ENCODE measurements at places on chromosomes 2 and 18.

DNA sequence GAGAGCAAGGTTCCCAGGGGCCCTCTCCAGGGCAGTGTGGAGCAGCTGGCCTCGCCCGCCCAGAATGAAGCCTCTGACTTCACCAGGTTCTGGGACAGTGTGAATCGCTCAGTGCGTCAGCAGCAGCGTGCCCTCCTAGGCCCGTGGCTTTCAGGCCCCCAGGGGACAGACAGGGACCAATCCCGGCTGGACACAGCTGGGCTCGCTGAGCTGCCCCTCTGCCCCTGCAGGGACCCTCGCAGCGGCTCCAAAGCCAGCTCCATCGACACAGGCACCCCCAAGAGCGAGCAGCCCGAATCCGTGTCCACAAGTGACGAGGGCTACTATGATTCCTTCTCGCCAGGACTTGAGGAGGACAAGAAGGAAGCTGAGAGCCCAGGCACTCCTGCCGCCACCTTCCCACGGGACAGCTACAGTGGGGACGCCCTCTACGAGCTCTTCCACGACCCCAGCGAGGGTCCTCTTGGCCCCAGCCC lies 7.6 kb downstream of the AMER3 start:
- DNase-seq = no peak

DNA sequence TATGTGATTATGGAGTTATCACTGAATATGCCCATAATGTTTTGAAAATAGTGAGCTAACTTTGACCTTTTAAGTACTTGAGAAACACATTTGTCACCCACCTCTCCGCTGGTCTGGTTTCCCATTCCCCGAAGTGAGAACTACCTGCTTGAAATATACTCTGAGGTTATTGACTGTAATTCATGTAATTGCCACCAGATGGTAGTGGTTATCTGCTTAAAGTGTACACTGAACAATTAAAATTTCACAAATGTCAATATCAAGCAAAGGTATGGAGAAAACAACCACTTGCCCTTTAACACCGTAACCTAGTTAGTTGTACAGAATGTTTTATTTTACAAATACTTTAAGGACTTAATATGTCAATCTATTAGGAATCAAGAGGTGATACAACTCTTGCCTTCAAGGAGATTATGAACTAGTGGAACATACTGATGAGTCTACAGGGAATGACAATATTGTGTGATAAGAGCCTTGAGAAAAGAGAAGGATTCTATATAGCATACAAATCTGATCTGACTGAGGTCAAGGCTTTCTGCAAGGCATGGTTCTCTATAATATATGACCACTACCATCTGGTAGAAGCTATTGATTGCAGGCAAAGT lies 316.8 kb upstream of the KCNH7 start:
- DNase-seq = no peak

GRCh38 chr2:123935405-123935804 lies 89.7 kb upstream of the CNTNAP5 start:
- DNase-seq = no peak

DNA sequence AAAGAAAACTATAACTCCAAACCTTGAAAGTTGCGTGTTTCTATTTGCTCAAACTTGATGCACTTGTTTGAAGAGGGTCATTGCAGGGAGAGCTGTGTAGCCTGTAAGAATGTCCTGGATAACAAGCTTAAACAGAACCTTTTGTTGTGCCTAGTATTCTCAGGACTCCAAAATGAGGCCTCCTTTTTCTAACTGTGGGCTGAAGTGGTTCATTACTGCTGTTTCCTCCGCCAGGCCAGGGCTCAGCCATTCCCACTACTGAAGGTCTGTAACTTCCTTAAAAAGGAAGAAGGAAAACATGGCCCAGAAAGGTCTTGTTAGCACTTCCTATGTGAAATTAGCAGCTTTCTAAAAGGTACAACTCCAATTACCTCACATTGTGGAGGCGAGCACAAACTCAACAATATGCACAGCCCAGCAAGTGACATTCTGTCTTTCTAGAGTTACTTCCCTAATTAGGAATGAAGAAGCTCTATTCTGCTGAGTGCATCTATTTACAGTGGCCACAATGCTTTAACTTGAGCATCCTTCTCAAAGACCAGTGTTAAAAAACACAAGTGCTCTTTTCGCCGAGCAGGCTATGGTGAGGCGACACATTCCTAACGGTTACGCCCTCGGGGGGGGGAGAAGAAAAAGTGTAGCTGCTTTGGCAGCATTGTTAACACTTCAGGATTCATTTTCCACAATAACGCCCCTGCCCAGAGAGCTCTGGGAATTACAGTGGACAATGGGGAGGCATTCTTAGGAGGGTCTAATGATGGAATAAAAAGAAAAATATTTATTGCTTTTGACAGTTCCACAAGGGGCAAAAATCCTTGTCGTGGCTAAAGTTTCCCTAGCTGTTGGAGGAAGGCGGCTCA lies 136.9 kb upstream of the SIX3 start:
- DNase-seq = no peak

GRCh38 chr18:3485153-3486149 lies 35.5 kb downstream of the TGIF1 start:
- no peak for DNase-seq

DNA sequence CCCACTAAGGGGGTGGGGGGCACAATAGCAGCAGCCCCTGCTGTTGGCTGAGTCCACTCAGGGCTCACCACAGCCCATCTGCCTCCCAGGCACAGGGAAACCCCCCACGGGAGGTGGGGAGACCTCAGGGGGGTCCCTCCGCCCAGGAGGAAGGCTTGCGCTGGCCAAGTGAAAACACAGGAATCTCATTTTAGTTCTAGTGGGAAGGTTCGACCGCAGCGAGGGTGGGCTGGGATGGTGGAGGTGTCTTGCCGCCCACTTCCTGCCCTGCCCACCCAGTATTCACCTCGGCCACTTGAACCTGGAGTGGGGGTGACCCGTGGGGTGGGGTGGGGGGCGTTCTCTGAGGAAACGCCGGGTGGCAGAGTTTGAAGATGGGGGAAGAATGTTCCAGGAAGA lies 6.9 kb upstream of the BOK start:
- no peak for DNase-seq

- no peak for DNase-seq
Observed at GRCh38 chr2:172919732-172920131, 155.9 kb upstream of the MAP3K20 start.

- DNase-seq = no peak
Observed at GRCh38 chr2:160911258-160911657, 249.0 kb upstream of the TANK start.

- DNase-seq = peak; percentile 55
Observed at GRCh38 chr2:216057688-216058193, 23.9 kb downstream of the PECR start.

DNA sequence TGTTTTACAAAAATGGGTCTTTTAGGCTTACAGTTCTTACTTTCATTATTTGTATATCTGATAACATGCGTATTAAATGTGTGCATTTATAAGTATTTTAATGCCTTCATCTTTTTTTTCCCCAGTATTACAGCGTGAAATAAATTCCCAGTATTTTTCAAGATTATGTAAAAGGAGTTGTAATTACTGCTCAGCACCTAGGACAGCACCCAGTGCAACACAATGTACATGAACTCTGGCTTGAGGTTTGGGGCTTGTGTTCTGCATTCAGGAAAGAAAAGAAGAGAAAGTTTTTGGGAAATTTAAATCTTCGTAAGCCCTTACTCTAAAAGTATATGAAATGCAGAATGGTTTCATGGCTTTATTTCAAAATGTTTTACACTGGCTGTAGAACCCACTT lies 16.7 kb downstream of the ZNF638 start:
- DNase-seq = no peak

DNA sequence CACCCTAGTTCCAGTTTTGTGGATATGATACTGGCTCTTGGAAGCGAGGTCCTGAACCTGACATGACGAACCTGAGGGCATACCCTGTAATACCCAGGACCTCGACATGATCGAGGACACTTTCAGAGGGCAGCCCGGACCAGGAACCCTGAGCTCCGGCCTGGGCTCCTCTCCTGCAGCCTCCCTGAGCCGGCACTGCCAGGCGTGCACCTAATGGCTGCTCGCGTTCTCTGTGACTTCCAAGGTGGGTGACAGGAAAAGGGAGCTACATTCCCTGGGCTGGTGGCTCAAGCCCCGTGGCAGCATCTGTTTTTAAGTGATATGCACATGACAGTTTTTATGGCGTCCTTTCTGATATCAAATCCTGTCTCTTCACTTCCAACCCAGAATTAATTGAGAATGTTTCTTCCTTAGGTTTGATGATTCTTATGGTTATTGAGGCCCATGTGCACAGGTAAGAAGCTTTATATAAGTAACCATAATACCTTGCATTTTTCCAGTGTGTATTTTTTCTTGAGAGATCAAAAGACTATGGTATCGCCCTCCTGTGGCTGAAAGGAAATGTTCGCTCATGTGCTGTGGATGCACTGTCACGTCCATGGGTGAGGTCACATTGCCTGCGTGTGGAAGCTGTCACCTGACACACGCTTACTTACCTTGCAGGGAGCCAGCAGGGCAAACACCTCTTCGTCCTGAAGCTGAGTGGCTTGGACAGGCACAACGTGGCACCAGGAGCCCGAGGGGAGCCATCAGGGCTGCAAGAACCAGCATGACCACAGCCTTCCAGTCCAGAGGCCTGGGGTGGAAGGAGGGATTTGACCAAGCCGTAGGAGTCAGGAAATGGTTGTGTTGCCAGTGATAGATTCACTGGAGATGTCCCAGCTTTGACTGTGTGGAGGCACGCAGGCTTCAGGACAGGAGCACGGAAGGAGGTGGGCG lies 367.4 kb upstream of the MYT1L start:
- DNase-seq = no peak

DNA sequence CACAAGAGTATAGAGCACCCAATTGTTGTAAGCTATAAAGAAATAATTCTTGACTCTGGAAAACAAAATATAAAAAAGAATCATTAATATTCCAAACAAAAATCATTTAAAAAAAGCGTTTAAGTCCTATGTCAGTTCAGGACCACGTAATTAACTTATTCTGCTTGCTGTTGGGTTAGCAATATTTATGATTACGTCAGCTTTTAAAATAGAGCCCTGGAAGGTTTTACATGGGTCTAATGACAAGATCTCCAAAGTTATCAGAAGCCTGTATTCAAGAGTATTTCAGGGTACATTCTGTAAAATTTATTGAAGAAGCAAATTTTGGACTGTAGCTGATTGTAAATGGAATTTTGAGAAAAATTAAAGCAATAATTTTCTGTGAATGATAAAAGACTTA lies 521.6 kb downstream of the DCC start:
- no peak for DNase-seq

- peak; percentile 4 for DNase-seq
Observed at GRCh38 chr2:176491172-176491904, 222.1 kb downstream of the MTX2 start.

- DNase-seq = no peak
Observed at GRCh38 chr2:237866101-237866621, 6.7 kb downstream of the RAMP1 start.

GRCh38 chr2:76446872-76447271 lies 736.2 kb upstream of the GCFC2 start:
- no peak for DNase-seq
